NCI-H226 (cell line): ENCODE measurements at places on chromosomes 5 and 9.

GRCh38 chr5:32475334-32476097, 31.0 kb upstream of the ZFR start:
- DNase-seq, result no peak

DNA sequence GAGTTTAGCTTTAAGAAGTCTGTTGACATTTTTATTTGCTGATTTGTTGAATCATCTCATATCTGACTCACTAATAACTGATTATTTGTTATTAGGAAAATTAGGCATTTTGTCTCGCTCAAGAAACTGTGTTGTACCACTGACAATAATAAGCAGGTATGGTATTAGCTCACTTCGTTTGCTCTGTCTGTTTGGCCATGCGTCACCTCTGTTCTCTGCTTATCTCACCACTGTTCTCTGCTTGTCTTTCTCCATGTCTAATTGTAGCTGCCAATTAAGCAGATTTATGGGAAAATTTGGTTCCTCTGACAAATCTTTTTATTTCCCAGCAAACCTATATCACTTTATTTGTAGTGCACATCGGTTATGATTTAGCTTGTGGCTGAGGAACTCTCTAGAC, 138.9 kb downstream of the WDR41 start:
- DNase-seq, result no peak

GRCh38 chr9:88258601-88259000, 120.3 kb upstream of the SPATA31C2 start:
- DNase-seq, result peak; percentile 35

DNA sequence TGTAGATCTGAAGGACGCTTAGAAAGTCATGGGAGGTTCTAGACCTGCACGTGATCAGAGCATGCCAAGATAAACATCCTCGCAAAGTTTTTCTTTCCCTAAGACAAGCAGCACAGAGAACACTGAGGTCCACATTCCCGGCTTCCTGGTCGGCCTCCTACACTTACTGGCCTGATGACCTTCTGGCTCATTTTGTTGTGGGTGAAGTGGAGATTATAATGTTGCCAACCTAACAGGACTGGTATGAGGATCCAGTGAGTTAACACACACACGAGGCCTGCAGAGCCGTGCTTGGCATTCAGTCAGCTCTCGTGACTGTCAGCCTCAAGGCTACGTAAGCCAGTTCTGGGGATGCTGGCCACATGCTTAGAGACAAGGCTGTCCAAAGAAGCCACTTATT, 186.0 kb downstream of the TENT4A start:
- no peak for DNase-seq

DNA sequence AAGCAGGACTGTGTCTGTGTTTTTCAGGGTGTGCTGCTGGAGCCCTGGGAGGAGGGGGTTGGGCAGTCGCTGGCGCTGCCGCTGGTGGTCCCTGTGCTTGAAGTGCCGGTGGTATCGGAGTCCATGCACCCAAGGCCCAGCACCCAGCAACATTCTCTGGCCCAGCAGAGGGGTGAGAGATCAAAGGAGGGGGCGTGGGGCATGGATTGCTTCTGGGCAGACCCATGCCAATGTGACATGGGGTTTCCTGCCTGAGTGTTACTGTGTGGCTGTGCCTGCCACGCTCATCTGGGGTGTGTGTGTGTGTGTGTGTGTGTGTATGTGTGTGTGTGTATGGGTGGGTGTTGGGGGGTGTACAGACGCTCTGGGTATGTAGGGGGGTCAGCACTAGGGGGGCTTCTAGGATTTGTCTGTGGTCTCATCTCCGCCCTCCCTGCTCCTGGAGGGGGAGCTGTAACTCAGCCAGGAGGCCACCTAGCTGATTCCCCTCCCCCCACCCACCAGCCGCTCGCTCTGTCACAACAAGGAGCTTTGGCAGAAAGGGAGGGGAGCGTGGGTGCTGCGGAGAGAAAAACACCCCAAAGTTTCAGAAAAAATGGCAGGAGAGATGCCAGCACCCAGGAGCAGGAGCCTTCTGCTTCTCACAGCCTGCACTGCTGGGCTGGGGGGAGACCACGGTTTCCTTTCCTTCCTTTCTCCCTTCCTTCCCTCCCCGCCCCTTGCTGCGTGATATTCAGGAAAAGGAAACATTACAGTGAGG, 35.9 kb upstream of the HSPA9 start:
- DNase-seq, result no peak

GRCh38 chr9:106324591-106325280, 538.2 kb upstream of the ZNF462 start:
- no peak for DNase-seq

DNA sequence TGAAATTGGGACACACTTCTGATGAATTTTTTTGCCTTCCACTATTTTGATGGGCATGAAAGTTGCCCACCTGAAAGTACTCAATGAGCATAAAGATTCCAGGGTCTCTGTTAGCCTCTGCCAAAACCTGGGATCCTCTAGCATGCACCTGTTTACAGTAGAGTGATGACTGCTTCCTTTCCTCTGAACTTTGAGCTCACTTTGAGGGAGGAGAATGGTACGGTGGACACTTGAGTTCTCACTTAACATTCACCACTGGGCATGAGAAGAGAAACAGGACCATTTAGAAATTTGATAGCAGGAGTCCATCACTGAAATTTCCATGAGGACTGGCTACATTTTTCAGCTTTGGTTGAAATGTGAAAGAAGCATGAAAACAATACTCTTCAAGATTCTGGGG, 374.8 kb downstream of the KDM4C start:
- DNase-seq, result no peak

- no peak for DNase-seq
Measured at GRCh38 chr5:1915316-1915715, 32.6 kb upstream of the IRX4 start.

GRCh38 chr5:151740336-151740942, 18.0 kb downstream of the ATOX1 start:
- peak; percentile 96 for DNase-seq

GRCh38 chr9:28197653-28198052, 624.4 kb upstream of the C9orf72 start:
- no peak for DNase-seq

DNA sequence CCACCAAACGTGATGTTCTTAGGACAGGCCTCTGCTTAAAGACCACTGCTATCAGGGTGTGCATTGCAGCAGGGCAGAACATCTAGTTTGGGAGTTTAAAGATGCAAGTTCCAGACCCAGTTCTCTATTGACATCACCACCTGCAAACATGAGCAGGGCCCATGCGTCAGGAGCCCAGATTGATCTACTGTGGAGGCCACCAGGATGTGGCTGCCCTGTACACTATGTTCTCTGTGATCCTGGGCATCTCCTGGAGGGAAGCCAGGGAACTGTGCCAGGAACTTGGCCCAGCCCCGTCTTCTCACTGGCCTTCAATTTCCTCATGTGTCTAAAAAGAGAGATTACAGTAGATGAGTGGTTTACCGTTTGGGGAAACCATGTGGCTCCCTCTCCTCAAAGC, 87.1 kb downstream of the PDE6A start:
- DNase-seq, result peak; percentile 18

DNA sequence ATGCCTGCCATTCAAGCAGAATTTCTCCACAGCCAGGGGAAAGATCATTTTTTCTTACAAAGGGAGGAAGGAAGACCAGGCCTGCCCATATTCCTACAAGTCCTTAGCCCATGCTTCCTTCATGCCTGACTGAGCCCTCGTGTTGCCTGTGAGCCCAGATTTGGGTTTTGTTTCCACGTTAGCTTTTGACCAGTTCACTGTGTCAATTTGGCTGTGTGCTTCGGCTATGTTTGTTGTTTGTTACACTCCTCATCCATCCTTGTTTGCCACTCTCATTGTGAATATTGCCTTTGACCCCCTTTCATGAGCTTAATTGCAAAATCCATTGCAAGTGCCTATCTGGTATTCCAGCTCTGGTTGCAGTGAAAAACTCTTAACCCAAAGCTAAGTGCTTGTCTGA, 84.7 kb upstream of the RIOK2 start:
- no peak for DNase-seq

DNA sequence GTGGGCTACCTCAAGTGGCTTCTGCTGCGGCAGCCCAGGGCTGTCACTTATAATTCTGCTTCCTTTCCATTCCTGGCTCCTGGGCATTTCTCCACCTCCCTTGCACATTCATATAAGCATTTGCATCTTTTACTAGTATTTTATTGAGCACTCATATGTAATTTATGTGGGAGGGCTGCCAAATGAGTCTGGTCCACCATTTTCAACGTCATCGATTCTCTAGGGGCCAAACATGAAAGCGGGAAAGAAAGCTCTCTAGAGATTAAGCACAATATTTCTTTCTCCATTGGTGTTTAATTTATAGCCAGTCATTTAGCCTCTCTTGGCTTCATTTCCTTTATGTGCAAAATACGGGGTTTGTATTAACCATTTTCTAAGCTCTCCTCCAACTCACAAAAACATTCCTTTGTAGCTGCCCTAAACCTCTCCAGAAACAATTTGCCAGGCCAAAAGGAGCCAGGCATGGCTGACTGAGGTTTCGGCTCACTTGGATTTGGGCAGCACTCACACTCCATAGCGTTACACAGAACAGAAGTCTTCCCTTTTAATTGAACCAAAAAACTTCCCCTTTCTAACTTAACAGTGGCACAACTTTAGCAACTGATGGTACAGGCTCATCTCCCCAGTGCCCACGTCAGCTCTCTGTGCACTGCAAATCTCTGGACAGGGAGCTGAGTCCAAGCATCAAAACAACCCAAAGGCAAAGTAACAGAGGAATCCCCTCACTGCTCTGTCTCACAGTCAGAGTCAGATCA, 183.5 kb downstream of the ROR2 start:
- no peak for DNase-seq

DNA sequence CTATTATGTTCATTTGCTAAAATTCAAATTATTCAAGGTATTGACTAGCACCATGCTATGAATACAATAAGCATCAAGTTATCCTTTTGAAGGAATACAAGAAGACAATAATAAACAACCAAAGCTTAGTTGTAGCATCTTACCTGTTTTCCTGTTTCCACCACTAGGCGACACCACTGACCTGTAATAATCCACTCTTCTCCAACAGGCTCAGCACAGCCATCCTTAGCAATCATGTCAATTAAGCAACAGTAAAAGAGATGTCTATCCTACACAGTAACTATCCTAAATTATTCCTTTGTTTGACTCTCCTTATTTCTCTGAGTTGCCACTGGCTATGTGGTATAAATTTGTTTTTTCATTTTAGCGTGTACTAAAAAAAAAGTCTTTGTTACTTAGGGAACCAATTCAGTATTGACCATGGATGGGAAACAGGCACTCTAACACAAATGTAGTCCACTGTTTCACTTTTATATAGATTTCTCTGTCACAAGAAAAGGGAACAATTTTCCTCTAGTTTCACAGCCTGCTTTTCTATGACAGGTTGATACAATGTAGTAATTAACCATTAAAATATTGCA, 46.2 kb downstream of the PCA3 start:
- peak; percentile 23 for DNase-seq

DNA sequence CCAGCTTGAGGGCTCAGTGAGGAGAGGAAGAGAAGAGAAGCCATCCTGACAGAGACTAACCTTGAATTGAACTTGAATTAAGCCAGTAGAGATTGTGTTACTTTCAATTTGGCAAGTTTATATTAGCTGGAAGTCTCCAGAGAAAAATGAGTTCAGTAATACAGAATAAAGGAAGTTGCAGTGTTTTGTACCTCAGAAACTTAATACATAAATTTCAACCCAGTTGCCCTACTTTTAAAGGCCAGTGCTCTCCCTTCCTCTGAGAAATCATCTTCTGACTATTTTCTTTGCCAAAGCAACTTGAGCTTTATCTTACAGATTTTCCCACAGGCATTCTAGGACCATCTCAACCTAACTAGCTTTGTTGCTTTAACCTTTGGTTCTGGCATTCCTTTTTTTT, 231.0 kb upstream of the GAS1 start:
- DNase-seq, result no peak

DNA sequence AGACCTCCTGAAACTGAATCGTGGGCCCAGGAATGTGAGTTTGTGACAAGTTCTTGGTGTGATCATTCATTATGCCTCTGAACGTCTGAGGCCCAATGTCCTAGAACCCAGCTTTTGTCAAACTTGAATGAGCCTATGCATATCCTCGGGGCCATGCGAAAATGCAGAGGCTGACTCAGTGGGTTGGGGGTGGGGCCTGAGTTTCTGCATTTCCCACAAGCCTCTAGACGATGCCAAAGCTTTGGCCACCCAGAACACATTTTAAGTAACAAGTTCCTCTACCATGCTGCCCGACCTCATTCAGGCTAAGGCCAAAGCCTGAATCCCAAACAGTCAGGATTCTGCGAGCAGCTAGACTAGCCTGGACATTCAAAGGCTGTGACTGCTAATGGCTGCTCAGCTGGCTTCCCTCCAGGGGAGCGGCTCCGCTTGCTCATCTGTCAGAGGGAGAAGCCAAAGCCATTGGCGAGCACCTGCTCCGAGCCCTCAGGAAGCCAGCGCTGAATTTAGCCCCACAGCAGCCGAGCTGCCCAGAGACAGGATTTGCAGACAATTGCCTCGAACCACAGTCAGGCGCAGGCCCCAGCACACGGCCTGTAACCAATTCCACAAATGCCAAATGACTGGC, 177.5 kb downstream of the ZDHHC21 start:
- DNase-seq, result no peak

- DNase-seq, result no peak
Measured at GRCh38 chr5:126492939-126493338, 69.7 kb downstream of the GRAMD2B start.

DNA sequence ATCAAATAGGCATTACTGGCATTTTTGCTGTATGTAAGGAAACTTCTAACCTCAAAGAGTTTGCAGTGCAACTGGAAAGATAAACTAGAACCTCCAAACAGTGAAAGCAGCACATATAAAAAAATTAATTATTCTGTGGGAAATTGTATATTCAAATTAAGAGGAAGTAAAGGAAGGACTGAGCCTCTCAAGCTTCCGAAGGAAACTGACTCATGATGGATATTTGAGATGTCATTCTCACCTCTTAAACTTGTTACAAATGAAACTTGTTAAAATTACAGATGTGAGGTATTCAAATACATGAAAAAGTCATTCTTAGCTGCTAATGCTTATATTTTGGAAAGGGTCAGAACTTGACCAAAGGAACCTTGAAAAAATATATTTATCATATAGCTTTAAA, 538.7 kb downstream of the PDE4D start:
- DNase-seq, result no peak

DNA sequence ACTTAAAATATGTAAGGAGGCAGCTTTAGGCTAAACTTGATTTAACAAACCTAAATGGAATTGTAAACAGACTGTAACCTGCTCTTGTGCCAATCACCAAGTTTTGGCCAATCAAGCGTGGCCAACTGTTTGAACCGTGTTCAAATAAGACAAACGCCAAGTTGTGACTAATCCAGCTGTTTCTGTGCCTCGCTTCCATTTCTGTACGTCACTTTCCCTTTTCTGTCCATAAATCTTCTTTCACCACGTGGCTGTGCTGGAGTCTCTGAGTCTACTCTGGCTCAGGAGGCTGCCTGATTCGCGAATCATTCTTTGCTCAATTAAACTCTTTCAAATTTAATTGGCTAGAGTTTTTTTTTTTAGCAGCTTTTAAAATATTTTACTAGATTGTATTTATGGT, 71.3 kb downstream of the LIX1 start:
- DNase-seq, result peak; percentile 36

- no peak for DNase-seq
Measured at GRCh38 chr5:80078921-80079320, 43.8 kb downstream of the THBS4 start.

- DNase-seq, result no peak
Measured at GRCh38 chr5:3277590-3278196, 317.9 kb upstream of the IRX1 start.
